Amygdala (tissue), 56 donors: ENCODE measurements at places on chromosomes 2 and 18.

- no peak for DNase-seq
Measured at GRCh38 chr2:240021488-240022104, 3.5 kb downstream of the NDUFA10 start.

DNA sequence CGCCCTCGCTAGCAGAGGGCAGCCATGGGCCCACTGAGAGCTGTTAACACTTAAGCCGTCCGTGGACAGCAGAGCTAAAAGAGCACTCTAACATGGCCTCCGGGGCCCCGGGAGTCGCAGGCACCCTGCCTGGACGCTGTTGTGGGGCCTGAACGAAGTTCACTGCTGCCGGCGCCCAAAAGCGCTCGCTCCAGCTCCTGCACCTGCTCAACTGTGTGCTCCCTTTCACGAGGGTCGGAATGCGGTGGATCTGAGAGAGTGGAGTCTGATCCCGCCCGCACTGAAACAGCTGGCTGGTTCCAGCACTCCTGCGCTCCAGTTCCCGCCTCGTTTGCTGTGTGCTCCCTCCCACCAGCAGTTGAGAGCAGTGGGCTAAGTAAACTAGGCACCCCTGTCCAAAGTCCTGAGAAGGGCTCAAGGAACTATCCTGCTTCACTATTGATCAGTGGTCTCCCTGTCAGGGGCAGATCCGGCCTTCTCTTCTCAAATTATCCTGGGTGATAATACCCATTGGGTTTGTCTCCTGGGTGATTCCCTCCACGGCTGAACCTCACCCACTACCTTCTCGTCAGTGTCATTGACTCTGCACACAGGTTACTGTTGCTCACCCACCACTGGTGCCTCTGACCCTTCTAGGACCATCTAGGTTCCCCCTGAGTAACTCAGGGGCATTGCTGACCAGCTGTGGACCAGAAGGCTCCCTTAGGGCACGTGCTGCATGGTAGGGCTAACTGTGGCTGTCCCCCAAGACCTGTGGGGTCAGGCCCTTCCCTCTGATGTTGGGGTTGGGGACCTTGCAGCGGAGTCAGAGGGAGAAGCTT, 23.5 kb downstream of the B3GNT7 start:
- no peak for DNase-seq

DNA sequence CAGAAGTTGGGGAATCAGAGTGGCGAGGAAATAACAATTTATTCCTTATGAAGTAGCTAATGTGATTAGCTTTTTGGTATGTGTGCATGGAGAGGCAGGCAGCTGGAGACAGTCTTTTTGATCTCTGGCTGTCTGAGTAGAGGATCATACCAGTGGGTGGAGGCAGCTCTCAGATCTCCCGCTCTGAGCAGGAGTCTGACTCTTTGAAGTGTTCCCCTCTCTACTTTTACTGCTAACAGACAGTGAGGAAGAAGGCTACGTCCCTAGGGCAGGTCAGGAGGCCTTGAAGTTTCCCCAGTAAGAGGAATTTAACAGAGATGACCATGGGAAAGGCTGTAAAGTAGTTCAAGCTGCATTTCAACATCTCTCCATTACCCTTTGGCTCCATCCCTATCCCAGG, 111.9 kb upstream of the REG3A start:
- no peak for DNase-seq

DNA sequence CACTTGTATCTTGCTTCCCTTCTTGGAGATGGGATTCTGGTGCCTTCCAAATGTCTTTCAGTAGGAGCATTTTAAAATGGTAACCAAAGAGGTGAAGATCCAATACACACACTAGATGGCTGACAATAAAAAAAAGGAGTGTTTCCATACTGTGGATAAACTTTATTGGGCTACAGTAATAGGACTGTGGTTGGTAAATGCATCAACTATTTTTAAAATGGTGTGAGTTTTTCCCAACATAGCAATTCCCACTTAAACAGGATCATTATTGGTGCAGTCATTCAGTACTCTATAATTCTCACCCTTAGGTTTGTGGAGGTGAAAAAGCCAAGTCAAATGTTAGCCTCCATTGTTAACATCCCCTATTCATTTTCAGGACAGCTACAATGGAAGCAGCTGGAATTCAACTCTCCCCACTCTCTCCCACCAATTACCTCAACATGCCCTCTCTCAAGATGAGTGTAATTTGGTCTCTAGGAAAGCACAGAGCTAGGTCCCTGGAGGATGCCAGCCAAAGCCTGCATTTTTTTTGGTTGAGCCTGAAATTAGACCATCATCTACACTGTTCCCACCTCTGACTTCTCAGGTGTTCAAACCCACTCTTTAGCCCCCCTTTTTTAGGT, 273.3 kb downstream of the TCF4 start:
- no peak for DNase-seq

- no peak for DNase-seq
Measured at GRCh38 chr2:154433010-154433409, 265.5 kb upstream of the KCNJ3 start.

DNA sequence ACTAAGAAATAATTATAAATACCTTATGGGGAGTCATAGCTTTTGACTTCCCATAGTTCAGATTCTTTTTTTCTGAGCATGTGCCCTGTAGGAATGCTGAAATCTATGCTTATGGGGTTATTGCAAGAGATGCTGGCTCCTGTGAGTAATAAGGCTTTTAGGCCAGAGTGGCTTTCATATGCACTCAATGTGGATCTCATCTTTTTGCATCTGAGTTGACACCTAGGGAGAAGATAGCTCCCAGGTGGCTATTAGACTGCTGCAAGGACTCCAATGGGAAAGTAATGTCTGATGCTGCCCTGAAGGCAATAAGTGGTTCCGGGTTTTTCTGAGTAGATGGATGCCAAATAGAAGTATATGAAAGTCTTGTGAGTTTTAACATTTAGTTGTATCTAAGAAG, 21.0 kb downstream of the DNAH6 start:
- no peak for DNase-seq

- no peak for DNase-seq
Measured at GRCh38 chr2:73292316-73292905, 937 bp downstream of the EGR4 start.

- no peak for DNase-seq
Measured at GRCh38 chr2:215161301-215161829, 22.9 kb upstream of the ABCA12 start.

DNA sequence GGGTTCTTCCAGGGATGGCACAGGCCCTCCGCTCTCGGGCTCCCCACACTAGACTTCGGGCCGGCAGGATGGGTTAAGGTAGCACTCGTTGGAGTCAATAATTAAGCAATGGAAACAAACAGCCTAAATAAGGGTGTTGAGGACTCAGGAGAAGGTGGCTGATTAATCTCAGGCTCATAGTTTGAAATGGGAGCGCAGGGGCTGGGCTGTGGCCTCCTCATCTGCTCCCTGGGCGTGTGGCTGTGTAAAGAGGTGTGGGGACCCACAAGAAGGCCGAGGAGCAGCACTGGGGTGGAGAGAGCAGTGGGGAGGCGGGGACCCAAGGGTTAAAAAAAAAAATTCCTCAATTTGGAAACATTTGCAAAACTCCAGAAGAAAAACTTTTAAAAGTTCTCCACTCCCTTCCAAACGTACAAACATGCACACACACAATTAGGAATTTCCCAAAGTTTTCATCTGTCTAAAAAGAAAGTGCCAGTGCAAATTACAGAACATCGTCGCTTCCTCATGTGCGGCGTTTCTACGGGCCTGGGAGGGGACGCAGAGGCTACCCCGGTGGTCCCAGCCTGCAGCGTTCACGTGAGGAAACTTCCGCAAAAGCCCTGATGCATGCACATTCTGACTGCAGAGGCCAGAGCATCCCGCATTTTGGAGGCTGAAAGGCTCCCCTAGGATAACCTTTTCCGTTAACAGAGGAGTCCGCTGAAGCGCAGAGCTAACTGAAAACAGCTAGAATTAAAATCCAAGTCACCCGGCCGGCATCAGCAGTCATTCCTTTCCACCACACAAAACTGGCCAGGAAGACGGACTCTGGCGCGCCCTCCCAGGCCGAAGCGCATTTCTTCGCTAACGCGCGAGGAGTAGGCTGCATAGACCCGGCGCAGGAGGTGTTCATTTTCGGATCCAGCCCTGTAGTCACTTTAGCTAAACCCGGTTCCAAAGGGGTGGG, 1.0 kb upstream of the TUBB6 start:
- no peak for DNase-seq

DNA sequence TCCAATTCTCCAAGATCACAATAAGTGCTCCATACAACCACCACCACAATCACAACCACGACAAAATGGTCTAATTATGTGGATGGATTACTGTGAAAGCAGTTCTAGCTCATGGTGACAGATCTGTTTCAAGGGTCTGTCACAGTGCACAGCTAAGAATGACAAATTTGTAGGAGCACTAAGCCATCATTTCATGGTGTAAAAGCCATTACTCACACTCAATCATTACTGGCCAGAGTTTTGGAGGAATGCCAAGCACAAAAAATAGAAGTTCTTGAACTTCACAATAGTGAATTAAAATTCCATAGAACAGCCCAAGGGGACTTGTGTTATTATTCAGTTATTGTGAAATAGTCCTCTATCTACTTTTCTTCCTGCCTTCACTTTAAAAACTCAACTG, 2.3 kb downstream of the CPS1 start:
- DNase-seq = no peak

- DNase-seq = no peak
Measured at GRCh38 chr2:40289771-40290404, 162.0 kb downstream of the SLC8A1 start.

- no peak for DNase-seq
Measured at GRCh38 chr2:107197594-107198294, 311.8 kb upstream of the ST6GAL2 start.

DNA sequence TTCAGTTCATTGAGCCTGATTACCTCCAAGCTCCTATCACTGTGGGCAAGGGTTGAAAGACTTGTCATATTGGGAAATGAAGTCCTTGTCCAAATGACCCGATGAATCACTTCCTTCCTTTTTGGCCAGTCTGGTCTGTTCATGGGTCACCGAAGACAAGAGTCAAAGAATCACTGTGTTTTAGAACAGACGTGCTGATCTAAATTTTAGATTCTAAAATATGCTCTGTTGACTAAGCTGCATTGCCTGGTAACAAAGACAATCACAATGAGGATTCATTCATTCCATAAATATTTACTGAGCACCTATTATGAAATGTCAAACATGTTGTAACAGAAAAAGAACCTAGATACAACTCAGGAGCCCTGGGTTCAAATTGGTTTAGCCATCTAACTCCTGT, 99.4 kb upstream of the RND3 start:
- DNase-seq = no peak

GRCh38 chr2:239905884-239906654, 119.1 kb downstream of the NDUFA10 start:
- DNase-seq = no peak

GRCh38 chr2:106109675-106110424, 84.3 kb downstream of the UXS1 start:
- no peak for DNase-seq

GRCh38 chr18:1092228-1092627, 187.6 kb downstream of the ADCYAP1 start:
- DNase-seq = no peak

GRCh38 chr2:238162251-238162845, 3.6 kb downstream of the ERFE start:
- no peak for DNase-seq

DNA sequence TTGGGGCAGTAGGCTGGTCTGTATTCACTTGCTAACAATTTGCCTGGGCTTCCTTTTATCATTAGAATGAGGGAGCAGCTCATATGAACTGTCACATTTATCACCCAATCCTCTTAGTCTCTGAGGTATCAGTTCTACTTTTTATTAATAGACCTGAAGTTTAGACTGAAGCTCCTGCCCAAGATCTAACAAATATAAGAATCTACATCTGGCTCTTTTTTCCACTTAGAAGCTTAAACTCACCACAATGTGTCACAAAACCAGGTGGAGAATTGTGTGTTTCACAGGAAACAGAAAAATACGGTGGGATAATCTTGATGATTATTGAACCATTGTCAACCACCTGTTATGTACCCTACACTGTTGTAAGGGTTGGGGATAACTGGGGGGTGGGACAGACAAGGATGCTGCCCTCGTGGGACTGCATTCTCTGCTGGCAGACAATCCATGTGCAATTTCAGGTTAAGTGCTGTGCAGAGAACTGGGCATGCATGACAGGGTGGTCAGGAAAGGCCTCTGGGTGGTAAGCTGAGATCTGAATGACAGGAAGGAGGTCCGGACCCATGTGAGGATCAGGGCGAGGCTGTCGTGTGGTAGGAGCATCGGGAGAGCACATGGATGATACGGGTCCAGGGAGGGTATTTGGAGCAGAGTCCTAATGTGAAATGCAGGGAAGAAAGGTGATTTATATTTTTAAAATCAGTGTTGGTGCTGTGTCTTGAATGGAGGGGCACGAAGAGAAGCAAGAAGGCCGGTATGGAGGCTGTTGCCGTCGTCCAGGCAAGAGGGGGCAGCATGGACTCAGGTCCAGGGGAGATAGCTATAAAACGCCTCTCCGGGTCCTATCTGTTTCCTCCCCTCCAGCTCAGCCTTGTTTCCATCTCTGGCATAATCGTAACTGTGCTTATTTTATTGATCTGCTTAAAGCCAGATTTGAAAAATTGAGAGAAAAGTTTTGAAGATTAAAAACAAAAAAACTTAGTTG, 17.6 kb downstream of the MYL12B start:
- no peak for DNase-seq

- no peak for DNase-seq
Measured at GRCh38 chr18:34864836-34865497, 154.9 kb downstream of the DTNA start.

DNA sequence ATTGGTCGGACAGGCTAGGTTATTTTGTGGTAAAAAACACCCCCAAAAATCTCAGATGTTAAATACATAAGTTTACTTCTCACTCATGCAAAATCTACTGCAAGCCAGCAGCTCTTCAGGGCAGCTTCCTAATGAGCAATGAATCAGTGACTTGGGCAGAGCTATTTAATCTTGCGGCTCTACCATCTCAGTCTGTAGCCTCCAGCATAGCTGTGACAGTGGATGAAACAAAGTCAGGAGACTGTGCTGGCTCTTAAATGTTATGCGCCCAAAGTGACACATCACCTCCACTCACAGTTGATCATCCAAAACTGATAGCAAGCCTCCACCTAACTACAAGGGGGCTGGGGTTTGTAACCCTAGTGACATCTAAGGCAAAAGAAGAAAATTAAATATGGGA, 571.9 kb downstream of the METTL4 start:
- DNase-seq = no peak

- no peak for DNase-seq
Measured at GRCh38 chr18:58507880-58508279, 121.0 kb downstream of the ALPK2 start.

- no peak for DNase-seq
Measured at GRCh38 chr2:222561817-222562645, 93.9 kb downstream of the FARSB start.
